Urinary bladder (tissue), 4 donors: ENCODE measurements at places on chromosomes 13 and 19. TPM values are rescaled to one million over a fixed set of nuclear protein-coding genes. Genes with fewer than 3 reads are reported as not detected.
A peak's percentile ranks its signal among the peaks of the same experiment; 100 is the strongest.

DNA sequence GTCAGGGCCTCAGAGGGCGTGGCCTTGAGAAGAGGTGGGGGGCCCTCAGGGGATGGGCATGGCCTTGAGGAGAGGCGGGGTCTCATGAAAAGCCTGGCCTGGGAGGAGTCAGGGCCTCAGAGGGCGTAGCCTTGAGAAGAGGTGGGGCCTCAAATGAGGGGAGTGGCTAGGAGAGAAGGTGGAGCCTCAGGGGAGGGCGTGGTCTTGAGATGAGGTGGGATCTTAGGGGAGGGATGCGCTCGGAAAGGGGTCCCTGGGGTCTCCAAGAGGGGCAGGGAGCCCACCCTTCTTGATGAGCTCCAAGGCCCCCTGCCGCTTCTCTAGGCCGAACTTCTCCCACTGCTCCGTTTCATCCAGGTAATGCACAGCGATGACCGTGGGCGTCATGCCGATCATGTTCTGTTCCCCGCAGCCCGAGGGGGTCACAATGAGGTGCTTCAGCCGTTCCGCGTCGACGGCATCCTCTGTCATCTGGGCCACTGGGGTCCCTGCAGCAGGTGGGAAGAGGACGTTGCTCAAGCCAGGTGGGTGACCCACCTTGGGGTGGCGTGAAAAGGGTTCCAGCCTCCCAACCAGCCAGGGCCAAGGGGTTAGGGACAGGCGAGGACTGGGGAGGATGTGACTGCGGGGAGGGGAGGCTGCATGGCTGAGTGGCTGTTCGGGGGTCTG, 24.3 kb upstream of the TNFSF14 start:
- no peak for DNase-seq

- DNase-seq = no peak
Observed at GRCh38 chr19:8259922-8260247, 48.3 kb downstream of the CD320 start.

DNA sequence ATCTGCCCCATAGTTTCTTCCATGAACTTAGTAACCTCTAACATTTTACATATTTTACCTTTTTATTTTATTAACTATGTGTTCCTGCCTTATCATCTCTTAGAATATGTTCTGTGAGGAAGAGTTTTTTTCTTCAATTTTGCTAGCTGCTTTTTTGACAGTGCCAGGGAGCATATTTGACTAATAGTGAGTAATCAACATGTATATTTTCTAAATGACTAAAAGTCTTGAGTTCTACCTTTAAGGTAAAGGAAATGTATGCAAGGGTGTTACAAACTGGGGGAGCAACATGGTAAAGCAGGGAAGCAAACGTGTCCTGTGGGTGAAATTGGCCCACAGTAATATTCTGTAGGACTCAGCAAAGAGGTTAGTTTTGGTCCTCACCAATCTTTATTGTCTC, 165.5 kb downstream of the NBEA start:
- no peak for DNase-seq

- DNase-seq = no peak
Observed at GRCh38 chr13:70849222-70849621, 741.0 kb upstream of the KLHL1 start.

GRCh38 chr19:45147835-45148676, 12.7 kb downstream of the NKPD1 start:
- DNase-seq = no peak

GRCh38 chr19:40721936-40722661, 5.2 kb downstream of the ITPKC start:
- DNase-seq = no peak

The SLC17A7 gene
- total RNA-seq = 0.85 TPM

- no peak for DNase-seq
Observed at GRCh38 chr13:19055611-19056010, 126.0 kb downstream of the TUBA3C start.

DNA sequence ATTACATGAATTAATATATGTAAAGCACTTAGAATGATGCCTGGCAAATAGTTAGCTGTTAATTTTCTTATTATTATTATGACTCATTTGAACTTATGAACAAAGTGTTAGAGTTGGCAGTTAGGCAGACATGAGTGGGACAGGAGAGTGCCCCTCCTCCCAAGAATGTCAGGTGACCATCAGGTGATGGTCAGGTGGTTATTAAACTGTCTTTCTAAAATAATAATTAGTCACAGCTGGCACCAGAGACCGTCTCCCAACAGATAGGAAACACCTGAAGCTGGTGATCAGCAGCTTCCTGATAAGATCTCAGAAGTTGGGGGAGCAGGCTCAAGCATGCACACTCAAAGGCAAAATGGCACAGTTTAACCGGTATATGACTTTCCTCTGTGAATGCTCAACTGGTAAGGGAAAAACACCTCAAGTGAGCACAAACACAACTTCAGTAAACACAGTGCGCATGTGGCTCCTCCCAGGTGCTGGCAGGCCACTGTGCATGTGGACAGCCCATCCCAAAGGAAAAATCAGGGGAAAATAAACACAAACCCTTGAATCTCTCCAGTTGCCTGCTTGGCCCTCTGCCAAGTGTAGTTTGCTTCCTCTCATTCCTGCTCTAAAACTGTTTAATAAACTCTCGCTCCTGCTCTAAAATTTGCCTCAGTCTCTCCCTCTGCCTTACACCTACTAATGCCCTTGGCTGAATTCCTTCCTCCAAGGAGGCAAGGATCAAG, 54.0 kb downstream of the FLT1 start:
- no peak for DNase-seq

The CYP2A7 gene
- not detected for total RNA-seq

- no peak for DNase-seq
Observed at GRCh38 chr13:109154966-109155761, 525.8 kb downstream of the MYO16 start.

- DNase-seq = no peak
Observed at GRCh38 chr19:34300962-34301361, 46.6 kb downstream of the GARRE1 start.

GRCh38 chr19:2255112-2255845, 938 bp downstream of the JSRP1 start:
- DNase-seq = no peak

GRCh38 chr19:40724855-40725254, 7.9 kb downstream of the ITPKC start:
- DNase-seq = no peak

DNA sequence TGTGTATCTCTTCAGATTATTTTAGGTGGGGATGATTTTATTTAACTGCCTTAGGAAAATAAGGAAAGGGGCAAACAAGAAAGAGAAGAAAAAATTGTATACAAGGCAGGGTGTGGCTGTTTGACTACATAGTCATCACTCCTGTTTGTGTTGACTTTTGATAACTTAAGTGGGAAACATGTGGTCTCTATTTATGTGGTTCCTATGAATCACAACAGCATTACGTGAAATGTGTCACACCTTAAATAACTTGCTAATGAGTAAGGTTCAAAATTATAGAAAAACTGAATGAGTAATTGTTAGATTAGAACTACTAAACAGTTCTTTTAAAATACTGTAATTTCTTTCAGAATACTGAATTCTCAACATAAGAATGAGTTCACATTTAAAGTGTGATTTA, 69.3 kb downstream of the LMO7 start:
- DNase-seq = no peak

DNA sequence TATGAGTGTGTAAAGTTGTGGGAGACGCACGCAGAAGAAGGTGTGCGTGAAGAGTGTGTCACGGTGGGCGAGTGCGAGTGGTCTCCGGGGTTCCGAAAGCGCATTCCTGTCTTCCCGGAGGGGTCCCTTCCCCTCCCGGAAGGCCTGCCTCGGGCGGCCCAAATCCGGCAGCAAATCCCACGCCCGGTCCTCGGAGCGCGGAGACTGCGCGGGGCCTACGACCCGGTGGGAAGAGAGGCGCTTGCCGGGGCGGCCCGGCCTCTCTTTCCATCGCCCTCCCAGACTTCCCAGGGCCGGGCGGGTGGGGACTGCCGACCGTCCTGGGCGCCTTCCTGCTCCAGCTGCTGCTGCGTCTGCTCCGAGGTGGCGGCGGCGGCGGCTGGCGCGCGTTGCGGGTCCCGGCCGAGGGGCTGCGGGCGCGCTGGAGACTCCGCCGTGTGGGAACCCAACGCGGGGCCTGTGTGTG, 2.1 kb downstream of the ZIC5 start:
- no peak for DNase-seq

- no peak for DNase-seq
Observed at GRCh38 chr19:7916103-7916954, 1.7 kb downstream of the TGFBR3L start.

The ZNF880 gene
- 50.1 TPM for total RNA-seq

DNA sequence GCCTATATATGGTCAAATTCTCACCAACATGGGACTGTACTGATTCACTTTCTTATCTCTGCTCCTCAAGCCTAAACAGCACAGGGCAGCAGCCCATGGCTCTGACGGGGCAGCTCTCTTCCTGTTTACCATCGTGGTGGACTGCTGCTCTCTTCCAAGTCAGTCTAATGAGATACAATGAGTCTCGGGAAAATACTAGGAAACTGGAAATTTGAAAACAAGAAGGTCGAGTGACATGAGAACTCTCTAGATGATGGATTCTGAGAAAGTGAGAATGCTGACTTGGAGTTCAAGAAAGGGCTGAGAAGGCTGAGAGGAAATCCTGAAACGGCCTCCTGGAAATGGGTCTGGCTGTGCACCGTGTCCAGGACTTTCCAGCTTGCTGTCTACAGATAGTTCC, 122.8 kb upstream of the ARGLU1 start:
- no peak for DNase-seq

The RB1 gene
- total RNA-seq = 81.6 TPM

The SMAD9 gene
- 47.4 TPM for total RNA-seq

GRCh38 chr13:100534911-100535310, 53.7 kb downstream of the GGACT start:
- no peak for DNase-seq

- DNase-seq = no peak
Observed at GRCh38 chr13:37195621-37196020, 90.2 kb upstream of the CSNK1A1L start.

GRCh38 chr13:71871176-71871754, 4.3 kb upstream of the DACH1 start:
- DNase-seq = no peak

DNA sequence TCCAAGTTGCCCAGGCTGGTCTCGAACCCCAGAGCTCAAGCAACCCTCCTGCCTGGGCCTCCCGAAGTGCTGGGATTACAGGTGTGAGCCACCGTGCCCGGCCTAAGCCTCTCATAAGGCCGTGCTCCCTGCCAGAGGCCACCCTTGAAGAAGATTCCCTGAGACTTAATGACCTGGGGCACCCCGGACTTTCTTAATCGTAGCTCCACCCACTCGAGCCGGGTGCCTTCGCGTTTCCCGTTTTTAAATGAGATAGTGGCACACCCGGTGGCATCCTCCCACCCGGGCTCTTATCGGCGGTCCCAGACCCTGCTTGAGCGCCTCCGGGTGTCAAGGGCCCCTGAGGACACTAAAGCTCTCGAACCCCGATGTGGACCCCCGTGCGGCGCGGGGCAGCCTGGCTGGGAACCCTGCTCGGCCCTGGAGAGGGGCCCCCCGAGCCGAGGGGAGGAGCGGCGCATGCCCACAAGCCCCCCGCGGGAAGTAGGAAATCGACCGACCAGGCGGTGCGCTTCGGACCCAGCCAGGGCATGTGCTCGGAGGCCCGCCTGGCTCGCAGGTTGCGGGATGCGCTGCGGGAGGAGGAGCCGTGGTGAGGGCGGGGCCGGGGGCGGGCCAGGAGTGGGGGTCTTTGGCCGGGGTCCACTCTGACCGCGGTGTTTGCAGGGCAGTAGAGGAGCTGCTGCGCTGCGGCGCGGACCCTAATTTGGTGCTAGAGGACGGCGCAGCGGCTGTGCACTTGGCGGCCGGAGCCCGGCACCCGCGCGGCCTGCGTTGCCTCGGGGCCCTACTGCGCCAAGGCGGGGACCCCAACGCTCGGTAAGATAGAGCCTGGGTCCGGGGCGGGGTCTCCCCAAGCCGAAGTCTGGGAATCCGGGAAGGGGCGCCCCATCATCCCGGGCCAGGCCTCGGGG, at the start of gene ANKLE1:
TSS of gene ANKLE1 (plus strand) at position 511 of the 914 bp plus-strand sequence. CDS start at position 531, 20 bp downstream.
- no peak for DNase-seq

DNA sequence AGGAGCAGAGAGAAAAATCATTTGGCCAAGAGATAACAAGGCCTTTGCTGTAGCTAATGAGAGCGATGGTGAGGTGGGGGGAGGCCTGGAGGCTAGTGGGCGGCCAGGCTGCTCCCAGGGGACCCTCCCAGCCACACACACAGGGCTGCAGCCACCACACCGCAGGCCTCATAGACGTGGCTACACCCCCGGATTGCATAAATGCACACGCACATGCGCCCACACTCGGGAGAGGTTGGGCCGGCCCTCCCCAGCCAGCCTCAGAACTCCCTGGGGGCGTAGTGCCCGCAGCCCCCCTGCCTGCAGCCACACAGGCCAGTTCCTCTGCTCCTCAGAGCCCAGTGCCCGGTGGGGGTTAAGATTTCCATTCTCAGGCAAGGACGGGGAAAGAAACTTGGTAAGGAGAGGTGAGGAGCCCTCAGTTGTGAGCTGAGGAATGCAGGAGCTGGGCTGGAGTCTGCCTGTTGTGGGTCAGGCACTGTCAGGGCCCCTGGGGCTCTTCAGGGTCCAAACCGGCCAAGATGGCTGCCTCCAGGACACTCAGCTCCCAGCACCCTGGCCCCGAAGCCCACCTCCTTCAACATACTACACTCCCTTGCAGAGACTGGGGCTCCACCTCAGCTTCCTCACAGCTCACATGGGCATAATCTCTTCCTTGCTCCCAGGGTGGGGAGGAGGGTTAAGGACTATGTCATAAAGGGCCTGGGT, 8.0 kb downstream of the PTH2 start:
- no peak for DNase-seq

The SIGLEC14 gene
- 1.2 TPM for total RNA-seq

The FCGBP gene
- total RNA-seq = 7.7 TPM

DNA sequence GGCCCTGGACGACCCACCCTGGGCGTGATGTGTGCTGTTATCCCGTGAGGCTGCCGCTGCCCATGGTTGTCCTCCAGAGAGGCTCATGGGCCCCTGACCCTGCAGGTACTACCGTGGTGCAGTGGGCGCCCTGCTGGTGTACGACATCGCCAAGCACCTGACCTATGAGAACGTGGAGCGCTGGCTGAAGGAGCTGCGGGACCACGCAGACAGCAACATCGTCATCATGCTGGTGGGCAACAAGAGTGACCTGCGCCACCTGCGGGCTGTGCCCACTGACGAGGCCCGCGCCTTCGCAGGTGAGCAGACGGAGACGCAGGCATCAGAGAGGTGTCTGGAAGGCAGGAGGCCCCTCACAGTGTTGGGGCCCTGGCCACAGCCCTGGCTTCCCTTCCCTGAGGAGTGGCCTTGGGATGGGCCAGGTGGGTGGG, 11.1 kb upstream of the MARCHF2 start:
- DNase-seq = no peak

- no peak for DNase-seq
Observed at GRCh38 chr19:53530622-53531021, 7.3 kb upstream of the ZNF331 start.

- DNase-seq = peak; percentile 20
Observed at GRCh38 chr19:51800473-51801244, 5.7 kb downstream of the FPR3 start.
